ENCODE measurements at places on chromosomes 16 and 17.

DNA sequence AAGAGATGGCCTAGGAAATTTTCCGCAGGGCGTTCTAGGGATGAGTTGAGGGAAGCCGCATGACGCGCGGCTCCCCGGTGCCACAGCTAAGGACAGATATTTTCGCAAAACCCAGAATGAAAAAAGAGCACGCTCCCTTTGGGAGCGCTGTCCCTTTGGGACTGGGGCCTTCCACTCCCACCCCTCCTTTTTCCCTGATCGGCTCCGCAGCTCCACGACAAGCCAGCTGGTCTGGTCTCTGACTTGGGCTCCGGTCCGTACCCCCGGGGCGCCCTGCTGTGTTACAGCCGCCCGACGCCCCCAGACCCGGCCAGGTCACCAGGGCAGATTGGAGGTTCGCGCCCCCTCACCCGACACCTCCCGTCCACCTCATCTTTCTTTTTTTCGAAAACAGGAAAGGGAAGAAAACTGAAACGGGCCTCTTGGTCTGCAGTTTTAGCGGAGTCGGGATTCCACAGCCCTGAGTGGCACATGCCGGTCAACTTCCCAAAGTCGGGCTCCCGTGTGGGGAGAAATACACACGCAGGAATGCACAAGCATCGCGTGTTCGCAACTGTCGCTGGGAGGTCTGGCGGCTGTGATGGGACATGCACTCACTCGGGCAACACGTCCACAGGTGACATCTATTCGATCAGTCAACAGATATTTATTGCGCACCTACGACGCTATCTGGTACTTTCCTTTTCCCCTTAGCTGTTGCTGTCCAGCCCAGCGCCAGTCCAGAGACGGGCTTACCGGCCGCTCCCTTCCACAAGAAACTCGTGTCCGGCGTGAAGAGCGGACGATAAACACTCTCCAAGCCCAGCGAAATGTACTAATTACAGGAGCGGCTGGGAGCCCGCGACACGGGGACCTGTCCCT is 3.9 kb upstream of the SOX9 start:
- no peak for DNase-seq

DNA sequence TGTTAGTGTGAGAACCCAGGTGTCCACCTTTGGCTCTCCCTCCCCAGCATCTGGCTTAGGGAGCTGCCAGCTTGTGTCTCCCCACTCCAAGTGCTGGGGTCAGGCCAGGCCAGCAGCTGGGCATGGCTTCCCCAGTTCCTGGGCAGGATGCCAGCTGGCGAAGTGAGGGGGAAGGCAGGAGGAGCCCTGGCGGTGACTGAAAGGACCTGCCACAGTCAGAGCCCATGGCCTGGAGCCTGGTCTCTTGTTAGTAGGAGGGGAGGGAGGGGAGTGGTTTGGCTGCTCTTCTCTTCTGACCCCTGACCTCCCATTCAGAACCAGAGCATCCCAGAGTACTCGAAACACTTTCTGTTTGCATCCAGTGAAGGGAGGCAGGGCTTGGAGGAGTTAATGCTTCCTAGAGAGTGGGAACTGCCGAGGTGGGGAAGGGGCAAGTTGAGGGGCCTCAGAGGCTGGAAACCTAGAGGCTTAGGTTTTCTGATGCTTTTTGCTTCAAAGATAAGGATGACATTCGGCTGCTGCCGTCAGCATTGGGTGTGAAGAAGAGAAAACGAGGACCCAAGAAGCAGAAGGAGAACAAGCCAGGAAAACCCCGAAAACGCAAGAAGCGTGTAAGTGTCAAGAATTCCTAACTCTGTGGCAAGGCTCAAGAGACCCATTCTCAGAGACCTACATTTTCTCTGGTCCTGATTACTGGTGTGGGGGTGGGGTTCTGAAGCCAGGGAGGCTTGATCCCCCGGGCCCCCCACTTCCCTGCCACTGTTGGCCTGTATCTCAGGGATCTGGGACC is 772 bp downstream of the CHD3 start:
- peak; percentile 98 for DNase-seq

- no peak for DNase-seq
These were observed 3.9 kb downstream of the DNAI2 start for GRCh38 chr17:74277935-74278334.

DNA sequence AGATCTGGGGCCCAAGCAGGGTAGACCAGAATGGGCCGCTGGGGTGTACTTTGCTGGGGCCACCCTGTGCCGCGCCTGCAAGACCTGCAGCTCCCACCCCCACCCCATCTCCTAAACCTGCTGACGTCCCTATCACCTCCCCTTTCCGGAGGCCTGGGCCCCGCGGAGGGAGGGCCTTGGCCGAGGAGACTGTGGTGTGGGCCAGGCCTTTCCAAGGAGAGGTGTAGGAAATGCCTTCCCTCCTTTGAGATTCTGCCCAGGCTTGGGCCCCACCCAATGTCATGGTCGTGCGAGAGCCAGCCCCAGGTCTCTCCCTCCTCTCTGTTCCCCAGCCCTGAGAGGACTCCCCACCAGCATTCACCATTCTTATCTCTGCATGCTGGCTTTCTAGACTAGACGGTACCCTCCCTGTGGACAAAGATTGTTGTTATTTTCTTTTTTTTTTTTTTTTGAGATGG is 3.9 kb upstream of the WFIKKN2 start:
- no peak for DNase-seq

DNA sequence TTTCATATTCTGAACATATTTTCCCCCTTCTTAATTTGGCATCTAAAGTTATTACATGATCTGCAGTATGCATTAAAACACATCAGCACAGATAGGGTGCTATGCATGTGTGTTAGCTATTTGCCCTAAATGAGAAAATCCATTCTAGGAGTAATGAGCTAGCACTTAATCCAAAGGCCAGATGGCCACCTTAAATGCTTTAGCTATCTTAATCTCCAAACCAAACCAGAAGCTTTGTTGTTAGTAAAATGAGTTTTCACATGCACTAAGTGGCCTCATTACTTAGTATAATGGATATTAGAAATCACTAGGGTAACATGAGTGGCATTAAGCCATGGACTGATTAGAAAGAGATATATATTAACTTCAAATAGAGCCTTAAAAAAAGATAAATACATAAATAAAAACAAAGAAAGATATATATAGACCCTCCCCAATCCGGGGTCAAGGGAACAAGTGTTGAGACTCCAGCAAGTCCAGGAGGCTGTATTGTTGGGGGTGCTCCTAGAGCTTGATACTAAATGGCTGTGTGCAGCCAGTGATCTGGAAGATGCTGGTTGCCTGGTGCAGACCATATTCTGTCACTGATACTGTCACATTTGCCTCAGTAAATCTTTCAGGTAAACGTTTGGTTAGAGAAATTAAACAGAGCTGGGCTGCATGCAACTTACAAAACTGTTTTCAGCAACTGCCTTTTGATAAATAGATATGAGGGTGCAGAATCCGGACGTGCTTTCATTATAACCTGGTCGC is 67.3 kb downstream of the MYH10 start:
- DNase-seq = no peak

DNA sequence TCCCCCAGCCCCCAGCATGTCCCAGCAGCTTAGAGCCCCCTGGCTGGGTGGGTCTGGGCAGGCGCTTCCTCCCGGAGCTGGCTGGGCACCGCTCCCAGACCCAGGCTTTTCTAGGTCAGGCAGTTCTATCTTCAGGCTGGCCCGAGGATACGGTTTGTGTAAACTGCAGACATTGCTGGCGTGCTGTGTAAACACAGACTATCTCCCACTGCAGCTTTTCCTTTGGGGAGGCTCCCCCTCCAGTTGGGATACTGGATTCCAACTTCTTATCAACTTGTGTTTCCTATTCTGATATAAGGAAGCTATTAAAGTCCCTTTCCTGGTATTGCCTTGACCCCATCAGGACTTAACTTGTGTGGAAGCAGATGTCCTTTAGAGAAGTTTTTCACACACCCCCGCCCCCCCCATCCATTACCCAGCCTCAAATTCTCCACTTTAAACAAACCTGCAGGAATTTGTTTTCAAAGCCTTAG is 18.3 kb upstream of the GNA13 start:
- DNase-seq = peak; percentile 15

DNA sequence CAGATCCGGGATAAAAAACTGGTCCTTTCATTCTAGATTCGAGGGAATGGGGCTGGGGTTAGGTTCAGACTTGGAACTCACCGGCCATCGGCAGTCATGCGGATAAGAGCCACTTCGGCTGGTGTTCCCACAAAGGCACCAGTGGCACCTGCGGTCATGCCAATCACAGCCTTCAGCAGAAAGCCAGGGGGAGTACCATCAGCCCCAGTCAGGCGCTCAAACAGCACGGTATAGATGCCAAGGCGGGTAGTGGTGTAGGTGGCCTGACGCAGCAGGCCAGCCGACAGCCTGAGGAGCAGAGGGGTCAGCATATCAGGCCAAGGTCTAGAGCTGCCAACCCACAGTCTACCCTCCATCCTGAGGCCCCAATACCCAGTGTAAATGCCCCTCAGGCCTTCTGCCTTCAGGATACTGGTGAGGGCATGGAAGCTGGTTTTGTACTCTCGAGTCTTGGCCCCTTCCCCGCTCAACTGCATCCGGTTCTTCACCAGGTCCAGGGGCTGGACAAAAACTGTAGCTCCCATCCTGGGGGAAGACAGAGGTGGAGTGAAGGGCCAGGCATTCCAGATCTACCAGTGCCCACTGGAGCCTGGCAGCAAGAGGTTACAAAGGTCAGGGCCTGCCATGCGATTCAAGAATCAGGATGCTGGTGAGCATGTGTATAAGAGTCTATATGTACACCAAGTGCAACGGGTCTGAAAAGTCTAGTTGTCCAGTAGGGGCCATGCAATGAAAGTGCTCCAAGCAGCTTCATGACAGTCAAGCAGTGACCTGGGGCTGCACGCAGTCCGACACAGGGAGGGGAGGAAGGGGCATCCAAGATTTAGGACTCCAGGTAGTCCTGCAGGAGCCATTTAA is 929 bp downstream of the SLC25A11 start:
- DNase-seq = no peak

DNA sequence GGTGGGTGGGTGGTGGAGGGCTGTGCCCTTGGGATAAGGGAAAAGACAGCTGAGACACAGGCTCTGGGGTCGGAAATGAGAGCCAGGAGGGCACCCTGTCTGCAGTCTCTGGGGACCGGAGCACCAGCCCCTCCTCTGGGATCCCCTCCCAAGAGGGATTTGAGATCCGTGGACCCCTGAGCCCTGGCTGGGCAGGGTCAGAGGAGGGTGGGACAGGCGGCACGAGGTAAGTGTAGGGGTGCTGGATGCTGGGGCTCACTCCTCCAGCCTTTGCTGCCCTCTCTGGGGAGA is 425 bp downstream of the SGSH start:
- DNase-seq = no peak

- DNase-seq = no peak
These were observed 15.9 kb downstream of the CYB561 start for GRCh38 chr17:63430223-63430622.
